ENCODE measurements at places on chromosomes 7 and 10.

- no peak for DNase-seq
Observed at GRCh38 chr10:22765660-22766547, 51.5 kb upstream of the PIP4K2A start.

DNA sequence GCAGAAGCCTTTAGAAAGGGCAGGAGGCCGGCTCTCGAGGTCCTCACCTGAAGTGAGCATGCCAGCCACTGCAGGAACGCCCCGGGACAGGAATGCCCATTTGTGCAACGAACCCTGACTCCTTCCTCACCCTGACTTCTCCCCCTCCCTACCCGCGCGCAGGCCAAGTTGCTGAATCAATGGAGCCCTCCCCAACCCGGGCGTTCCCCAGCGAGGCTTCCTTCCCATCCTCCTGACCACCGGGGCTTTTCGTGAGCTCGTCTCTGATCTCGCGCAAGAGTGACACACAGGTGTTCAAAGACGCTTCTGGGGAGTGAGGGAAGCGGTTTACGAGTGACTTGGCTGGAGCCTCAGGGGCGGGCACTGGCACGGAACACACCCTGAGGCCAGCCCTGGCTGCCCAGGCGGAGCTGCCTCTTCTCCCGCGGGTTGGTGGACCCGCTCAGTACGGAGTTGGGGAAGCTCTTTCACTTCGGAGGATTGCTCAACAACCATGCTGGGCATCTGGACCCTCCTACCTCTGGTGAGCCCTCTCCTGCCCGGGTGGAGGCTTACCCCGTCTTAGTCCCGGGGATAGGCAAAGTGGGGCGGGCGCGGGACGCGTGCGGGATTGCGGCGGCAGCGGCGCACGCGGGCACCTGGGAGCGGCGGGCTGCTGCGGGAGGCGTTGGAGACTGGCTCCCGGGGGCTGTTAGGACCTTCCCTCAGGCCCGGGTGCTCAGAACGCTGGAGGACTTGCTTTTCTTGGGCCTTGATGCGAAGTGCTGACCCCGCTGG, at the start of gene FAS:
Gene FAS, plus strand, starts transcription at position 415 of the 777 bp plus-strand sequence. Its CDS starts 79 bp downstream, at position 494.
- peak; percentile 72 for DNase-seq

DNA sequence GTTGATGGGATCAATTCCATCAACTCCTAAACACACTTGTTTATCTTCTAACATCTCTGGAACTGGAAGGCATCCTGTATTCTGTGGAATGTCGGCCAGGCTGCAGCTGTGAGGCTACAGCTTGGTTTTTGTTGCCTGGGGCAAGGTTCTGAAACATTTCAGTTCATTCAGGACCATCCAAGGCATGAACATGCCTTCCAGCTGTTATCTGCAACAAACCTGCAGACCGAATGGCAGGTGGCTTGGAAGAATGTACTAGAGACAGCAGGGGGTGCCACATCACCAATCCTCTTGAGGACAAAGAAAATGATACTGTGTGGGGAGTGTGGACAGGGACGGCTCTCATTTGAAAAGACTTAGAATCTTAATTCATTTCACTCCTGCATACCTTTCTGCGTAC, 12.4 kb downstream of the PAPOLB start:
- no peak for DNase-seq

DNA sequence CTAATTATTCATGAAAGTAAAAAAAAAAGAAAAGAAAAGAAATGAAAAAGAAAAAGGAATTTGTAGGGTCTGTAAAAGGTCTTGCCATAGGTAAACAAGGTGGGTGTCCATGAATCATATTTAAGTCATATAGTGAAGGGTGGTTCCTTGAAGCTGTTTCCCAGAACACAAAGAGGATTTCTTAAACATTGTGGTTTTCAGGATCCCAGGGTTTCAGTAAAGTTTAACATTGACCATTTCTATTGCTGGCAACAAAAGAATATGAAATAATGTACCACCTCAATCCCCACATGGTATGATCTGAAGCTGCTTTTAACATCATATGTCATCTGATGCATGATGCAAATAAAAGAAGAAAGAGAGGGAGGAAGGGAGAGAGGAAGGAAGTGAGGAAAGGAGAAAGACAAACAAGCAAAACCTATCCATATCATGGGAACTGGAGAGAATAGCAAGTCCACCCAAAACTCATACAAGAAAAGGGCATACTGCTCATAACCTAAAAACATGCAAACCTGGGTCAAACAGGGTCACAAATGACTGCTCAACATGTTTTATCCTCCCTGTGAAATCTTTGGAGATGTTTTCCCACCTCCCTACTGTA, 663.5 kb downstream of the SORCS1 start:
- no peak for DNase-seq

DNA sequence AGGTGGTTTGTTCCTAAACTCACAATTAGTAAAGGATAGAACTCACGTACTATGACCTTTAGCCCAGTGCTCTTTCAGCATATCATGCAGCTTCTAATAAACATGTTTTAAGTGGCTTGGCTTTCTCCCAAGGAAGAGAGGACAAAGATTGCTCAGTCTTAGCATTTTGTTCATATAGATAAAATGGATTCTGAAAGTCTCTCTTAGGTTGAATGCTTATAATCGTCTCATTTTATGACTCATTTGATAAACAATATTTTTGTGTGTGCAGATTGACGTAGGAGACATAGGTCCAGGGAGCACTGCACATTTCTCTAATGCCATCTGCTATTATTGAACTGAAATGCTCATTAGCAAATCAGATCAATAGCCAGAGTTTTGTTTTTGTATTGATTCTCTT, 44.8 kb downstream of the GNAT3 start:
- no peak for DNase-seq
